ENCODE measurements at places on chromosomes 2 and 18.

DNA sequence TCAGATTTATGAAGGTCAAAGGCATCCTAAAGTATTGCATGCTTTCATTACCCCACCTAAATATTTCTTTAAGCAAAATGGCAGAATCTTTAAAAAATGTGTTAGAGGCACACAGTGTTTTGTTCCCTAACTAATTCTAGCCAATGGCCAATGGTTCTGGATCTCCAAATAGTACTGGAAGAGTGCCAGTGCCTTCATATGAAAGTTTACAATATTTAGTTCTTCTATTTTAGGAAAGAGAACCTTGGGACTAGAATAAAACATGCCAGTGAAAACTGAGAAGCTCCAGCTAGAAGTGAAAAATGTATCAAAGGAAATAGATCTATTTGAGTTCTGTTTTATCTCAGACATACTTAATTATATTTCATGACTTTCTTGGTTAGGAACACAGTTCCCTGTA is 37.1 kb downstream of the TACR1 start:
- no peak for DNase-seq

- DNase-seq: peak; percentile 22
These were observed 636.2 kb downstream of the NRXN1 start for GRCh38 chr2:50395605-50396297.

- DNase-seq: no peak
These were observed 42.7 kb downstream of the MARCHF7 start for GRCh38 chr2:159755014-159755413.

GRCh38 chr2:210481601-210482175 is 5.1 kb upstream of the LANCL1 start:
- DNase-seq: no peak

DNA sequence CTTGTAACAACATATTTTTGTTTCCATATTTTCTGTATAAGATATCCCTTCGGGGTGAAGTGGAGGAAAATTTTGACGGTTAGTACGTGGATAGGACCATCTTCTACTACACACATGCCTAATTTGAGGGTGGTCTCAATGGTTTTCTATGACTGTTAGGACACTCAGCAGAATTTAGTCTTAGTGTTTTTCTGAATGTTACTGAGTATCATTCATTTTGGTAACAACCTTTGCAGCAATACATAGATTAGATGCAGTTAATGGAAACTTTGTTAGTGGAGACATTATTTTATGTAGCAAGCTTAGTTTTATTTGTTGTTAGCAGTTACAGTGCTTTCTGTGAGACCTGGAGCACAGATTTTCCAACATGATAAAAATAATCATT is 1.6 kb downstream of the ITGAV start:
- no peak for DNase-seq

DNA sequence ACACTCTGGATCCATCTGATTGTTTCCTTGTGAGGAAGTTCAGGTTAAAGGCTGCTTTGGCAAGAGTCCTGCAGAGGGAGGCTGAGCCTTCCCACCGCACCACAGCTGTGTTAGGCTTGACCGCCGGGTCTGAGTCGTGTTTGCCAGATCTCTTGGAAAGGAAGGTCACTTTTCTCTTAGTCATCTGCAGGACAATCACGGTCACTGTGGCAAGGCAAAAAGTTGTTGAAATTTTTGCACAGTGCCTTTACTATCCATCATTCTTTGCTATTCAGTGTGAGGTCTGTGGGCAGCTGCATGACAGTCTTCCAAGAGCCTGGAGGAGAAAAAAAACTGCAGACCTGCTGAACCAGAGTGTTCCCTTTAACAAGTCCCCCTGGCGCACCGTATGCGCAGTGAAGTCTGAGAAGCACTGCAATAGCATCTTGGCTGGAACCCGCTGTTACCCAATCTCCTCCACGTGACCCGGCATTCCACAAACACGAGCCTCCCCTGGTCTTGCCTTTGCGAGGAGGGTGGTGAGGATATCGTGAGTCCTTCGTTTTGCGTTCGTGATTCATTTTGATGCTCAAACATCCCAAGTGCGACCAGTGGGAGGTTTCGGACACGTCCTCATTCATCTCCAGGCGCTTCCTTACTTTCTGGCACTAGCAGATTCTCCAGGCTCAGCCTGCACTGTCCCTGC is 23.0 kb downstream of the BIN1 start:
- no peak for DNase-seq

DNA sequence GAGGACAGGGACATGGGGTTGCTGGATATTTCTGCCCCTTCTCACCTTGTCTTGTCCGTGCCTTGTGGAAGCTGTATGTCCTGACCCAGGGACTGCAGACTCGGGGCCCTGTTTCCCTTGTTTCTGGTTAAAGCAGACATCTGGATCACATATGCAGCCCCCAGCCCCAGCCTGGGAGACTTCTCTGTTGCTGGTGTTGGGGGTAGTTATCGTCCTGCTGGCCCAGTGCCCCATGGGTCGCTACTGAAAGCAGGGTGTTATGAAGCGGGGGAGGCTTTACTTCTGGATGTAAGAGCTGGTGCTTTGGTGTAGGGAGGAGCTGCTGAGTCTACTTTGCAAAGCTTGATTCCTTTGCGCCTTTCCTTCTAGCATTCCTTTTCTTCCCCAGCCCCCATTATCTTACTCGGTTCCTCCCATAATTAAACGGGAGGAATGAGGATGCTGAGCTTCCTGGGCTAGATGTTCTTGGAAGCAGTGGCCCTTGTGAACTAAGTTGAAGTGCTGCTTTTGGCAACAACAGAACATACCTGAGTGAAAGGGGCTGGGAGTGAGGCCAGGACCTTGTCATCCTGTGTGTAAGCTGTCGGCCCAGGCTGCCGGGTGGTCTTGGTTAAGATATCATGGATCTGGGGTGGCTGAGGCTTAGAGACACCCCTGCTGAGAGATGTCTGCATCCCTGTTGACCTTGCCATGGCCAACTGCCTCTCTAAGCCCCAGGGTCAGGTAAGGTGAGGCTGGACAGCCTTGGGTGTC is 3.4 kb downstream of the TET3 start:
- DNase-seq: no peak
